Lung (tissue), 17 donors: ENCODE measurements at places on chromosomes 4 and X.

GRCh38 chr4:151610229-151610628 is 150.6 kb downstream of the GATB start:
- no peak overlapping the region for H3K4me3 ChIP-seq
- no peak for DNase-seq
- no peaks in the 10 kb centered on the region for H3K36me3 ChIP-seq
- H3K27ac ChIP-seq, result no peak overlapping the region
- H3K4me1 ChIP-seq, result peaks cover 9% of the 10 kb centered on the region

DNA sequence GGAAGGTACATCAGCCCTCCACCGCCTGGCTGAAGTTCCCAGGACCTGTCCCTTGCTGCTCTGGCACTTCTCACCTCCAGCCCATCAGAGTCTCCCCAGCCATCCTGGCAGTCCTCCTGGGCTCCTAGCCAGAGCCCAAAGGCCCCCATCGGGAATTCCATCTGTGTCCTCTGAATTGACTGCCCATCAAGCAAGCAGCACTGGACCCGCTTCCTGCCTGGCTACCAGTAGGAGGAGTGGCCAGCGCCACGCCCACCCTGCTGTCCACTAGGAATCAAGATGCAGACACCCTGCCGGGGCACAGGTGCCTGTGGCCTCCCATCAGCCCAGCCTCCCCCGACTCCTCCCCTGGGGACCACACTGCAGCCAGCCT is 47.2 kb downstream of the C4orf50 start:
- no peak overlapping the region for H3K27ac ChIP-seq
- no peaks in the 10 kb centered on the region for H3K36me3 ChIP-seq
- H3K27me3 ChIP-seq, result no peaks in the 10 kb centered on the region
- no peak for DNase-seq
- no peak overlapping the region for H3K4me3 ChIP-seq

DNA sequence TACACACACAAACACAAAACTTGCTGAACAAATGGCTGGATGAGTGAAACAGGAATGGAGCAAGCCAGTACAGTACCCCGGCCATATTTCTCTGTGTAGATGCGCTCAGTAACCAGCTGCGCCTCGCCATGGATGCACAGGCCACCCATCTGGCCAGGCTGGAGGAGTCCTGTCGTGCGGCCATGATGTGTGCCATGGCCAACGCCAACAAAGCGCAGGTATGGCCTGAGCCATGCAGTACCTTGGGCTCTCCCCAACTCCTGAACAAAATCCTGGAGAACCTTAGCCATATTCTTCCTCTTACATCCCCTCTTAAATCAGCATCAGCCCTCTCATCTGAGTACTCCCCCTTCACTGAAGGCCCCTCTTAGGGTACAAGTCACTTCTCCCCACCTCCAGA is 4.4 kb downstream of the HSD17B10 start:
- no peaks in the 10 kb centered on the region for H3K4me1 ChIP-seq
- peaks cover 11% of the 10 kb centered on the region for H3K36me3 ChIP-seq
- no peak overlapping the region for H3K4me3 ChIP-seq
- peaks cover 31% of the 10 kb centered on the region for H3K27me3 ChIP-seq

DNA sequence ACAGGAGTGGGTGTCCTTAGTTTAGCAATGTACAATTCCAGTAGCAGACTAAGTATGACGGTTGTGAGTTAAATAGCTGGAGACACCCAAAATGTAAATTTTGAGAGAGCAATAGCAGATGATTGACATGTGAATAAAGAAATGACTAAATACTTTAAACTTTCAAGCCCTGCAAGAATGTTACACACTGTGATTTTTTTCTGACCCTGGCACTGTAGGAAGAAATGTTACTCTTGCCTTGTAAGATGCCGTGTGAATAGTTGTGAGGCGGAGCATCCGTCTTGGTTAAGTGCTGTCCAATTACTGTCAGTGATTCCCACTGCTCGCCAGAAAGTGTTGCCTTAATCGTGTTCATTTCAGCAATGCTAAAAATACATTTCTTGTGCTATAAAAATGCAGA is 1248.1 kb downstream of the RAPGEF2 start:
- H3K27ac ChIP-seq, result no peak overlapping the region
- no peaks in the 10 kb centered on the region for H3K4me1 ChIP-seq
- no peak overlapping the region for H3K4me3 ChIP-seq
- H3K36me3 ChIP-seq, result no peaks in the 10 kb centered on the region
- no peak for DNase-seq
- H3K27me3 ChIP-seq, result no peaks in the 10 kb centered on the region

DNA sequence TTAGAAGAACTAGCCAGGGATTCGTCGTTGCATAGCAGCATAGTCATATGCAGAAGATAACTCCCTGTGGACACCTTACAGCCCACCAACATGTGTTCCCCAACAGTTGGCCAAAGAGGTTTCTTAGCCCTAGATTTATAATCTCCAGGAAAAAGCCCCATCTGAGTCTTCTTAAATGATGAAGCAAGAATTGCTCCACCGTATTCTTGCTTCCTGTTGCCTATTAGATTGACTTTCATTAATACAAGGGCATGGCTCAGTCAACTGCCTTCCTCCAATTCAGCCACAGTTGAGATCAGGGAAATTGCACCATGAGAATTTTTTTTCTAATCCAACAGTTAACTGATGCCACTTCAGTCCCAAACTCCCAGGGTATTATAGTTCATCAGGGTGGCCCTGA is 5.2 kb upstream of the AFF2 start:
- H3K27ac ChIP-seq, result no peak overlapping the region
- no peaks in the 10 kb centered on the region for H3K36me3 ChIP-seq
- no peak overlapping the region for H3K4me3 ChIP-seq
- H3K27me3 ChIP-seq, result peaks cover 2% of the 10 kb centered on the region

DNA sequence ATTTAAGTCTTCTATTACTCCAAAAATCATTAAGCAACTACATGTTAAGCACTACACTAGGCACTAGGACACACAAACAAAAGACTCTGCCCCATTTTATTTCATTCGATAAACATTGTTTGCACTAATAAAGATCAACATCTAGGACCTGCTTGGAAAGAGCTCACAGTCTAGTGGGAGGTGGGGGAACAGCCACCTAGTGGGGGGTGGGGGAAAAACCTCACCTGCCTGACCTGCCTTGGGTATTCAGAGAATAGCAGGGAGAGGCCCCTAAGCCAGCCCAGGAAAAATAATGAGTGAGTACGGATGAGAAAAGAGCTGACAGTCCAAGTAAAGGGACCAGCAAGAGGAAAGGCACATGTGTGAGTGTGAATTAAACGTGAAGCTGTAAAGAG is 52.2 kb downstream of the PRDM5 start:
- no peak overlapping the region for H3K27ac ChIP-seq
- H3K4me1 ChIP-seq, result peaks cover 8% of the 10 kb centered on the region
- no peak overlapping the region for H3K4me3 ChIP-seq
- no peak for DNase-seq

DNA sequence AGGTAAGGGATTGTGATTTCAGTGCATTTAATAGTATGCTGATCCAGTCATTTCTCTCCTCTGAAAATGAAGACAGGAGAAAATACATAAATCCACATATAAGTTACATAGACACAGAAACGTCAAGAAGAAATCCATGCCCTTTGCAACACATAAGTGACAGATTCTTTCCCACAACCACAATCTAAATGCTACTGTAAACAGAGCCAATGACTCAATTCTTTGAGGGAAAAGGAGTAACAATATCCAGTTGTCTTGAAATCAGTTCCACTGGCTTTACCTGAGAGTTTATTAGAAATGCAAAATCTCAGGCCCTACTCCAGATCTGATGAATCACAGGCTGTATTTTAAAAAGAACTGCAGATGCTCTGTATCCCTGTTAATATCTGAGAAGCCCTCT is 66.4 kb downstream of the ARAP2 start:
- H3K27me3 ChIP-seq, result no peaks in the 10 kb centered on the region
- no peak for DNase-seq
- no peaks in the 10 kb centered on the region for H3K36me3 ChIP-seq
- no peak overlapping the region for H3K27ac ChIP-seq

DNA sequence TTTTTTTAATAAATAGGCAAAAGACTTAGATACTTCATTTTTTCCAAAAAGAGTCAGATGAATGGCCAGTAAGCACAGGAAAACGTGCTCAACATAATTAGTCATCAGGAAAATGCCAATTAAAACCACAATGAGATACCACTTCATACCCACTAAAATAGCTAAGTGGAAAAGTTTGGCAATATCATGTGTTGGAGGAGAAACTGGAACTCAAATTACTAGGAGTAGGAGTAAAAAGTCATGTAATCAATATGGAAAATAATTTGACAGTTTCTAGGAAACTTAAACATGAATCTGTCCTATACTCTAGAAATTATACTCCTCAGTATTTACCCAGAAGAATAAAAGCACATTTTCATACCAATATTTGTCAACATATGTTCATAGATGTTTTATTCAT is 449.8 kb downstream of the INPP4B start:
- no peak overlapping the region for H3K27ac ChIP-seq
- no peaks in the 10 kb centered on the region for H3K4me1 ChIP-seq

DNA sequence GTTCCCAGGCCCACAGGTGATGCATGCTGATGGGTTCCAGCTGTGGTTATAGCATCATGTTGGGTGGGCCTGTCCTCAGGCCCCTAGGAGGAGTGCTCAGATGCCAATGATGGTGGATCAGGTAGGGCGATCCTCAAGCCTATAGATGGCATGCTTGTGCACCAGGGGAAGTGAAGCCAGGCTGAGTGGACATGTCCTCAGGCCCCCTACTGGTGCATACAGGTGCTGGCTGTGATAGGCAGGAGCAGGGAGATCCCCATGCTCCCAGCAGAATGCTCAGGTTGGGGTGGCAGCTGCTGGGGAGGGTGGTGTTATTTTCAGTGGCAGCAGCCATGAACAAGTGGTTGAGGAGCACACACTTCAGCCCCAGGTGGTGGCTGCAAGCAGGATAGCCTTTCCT is 96.0 kb downstream of the SMARCA1 start:
- no peaks in the 10 kb centered on the region for H3K4me1 ChIP-seq
- no peak overlapping the region for H3K27ac ChIP-seq
- H3K4me3 ChIP-seq, result no peak overlapping the region
- H3K36me3 ChIP-seq, result no peaks in the 10 kb centered on the region
- no peaks in the 10 kb centered on the region for H3K27me3 ChIP-seq

- no peak overlapping the region for H3K27ac ChIP-seq
- no peaks in the 10 kb centered on the region for H3K27me3 ChIP-seq
- peak; percentile 50 for DNase-seq
- peaks cover 59% of the 10 kb centered on the region for H3K4me1 ChIP-seq
- no peaks in the 10 kb centered on the region for H3K36me3 ChIP-seq
Measured at GRCh38 chr4:3389233-3390215, 52.2 kb upstream of the HGFAC start.

GRCh38 chr4:92634882-92635281 is 331.1 kb downstream of the GRID2 start:
- no peaks in the 10 kb centered on the region for H3K4me1 ChIP-seq
- DNase-seq, result no peak
- no peaks in the 10 kb centered on the region for H3K36me3 ChIP-seq
- H3K27ac ChIP-seq, result no peak overlapping the region
- no peaks in the 10 kb centered on the region for H3K27me3 ChIP-seq
- no peak overlapping the region for H3K4me3 ChIP-seq

GRCh38 chrX:10548688-10549087 is 71.7 kb downstream of the MID1 start:
- no peaks in the 10 kb centered on the region for H3K27me3 ChIP-seq
- DNase-seq, result no peak
- H3K4me3 ChIP-seq, result no peak overlapping the region
- H3K36me3 ChIP-seq, result no peaks in the 10 kb centered on the region
- no peaks in the 10 kb centered on the region for H3K4me1 ChIP-seq
- no peak overlapping the region for H3K27ac ChIP-seq

DNA sequence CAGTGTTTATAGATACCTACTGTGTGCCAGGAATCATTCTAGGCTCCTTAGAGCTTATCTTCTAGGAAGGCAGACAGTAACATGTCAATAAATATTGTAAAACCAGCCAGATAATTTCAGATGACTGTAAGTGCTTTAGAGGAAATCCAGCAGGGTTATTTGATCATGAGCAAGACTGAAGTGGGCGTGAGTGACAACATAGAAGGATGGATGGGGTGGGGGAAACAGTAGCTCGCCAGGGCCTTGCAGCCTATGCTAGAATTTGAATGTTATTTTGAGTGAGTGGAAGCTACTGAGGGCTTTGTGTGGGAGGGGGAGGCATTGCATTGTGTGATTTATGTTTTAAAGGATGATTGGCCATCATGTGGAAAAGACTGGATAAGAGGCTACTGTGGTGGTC is 6.7 kb downstream of the SRD5A3 start:
- no peaks in the 10 kb centered on the region for H3K27me3 ChIP-seq
- no peak overlapping the region for H3K27ac ChIP-seq
- peaks cover 6% of the 10 kb centered on the region for H3K4me1 ChIP-seq
- DNase-seq, result no peak
- H3K4me3 ChIP-seq, result no peak overlapping the region

DNA sequence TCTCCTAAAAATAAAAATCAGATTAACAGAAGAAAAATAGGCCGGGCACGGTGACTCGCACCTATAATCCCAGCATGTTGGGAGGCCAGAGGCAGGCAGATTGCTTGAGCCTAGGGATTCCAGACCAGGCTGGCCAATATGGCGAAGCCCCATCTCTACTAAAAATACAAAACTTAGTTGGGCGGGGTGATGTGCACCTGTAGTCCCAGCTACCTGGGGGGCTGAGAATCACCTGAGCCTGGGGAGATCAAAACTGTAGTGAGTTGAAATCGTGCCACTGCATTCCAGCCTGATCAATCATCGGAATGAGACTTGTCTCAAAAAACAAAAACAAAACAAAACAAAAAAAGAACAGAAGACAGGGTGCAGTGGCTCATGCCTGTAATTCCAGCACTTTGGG is 32.8 kb upstream of the NOCT start:
- H3K4me1 ChIP-seq, result peaks cover 6% of the 10 kb centered on the region
- no peak for DNase-seq
- no peak overlapping the region for H3K27ac ChIP-seq
- no peaks in the 10 kb centered on the region for H3K36me3 ChIP-seq
- H3K27me3 ChIP-seq, result no peaks in the 10 kb centered on the region

GRCh38 chr4:6029254-6029653 is 11.0 kb upstream of the C4orf50 start:
- no peaks in the 10 kb centered on the region for H3K36me3 ChIP-seq
- no peak for DNase-seq
- peaks cover 5% of the 10 kb centered on the region for H3K4me1 ChIP-seq
- H3K4me3 ChIP-seq, result no peak overlapping the region

- no peaks in the 10 kb centered on the region for H3K36me3 ChIP-seq
- H3K4me3 ChIP-seq, result no peak overlapping the region
- H3K4me1 ChIP-seq, result peaks cover 5% of the 10 kb centered on the region
- DNase-seq, result peak; percentile 89
- no peak overlapping the region for H3K27ac ChIP-seq
Measured at GRCh38 chr4:24477919-24478318, 106.4 kb downstream of the DHX15 start.
